ENCODE measurements at places on chromosomes 4 and X. TPM values are rescaled to one million over a fixed set of nuclear protein-coding genes. Genes with fewer than 3 reads are reported as not detected.

Gene LRP2BP
- total RNA-seq, result 0.15 TPM

Gene FAM114A1
- total RNA-seq, result 34.9 TPM

Gene CT45A2
- total RNA-seq, result not detected

Gene ARHGAP36
- total RNA-seq, result not detected

Gene FBXL5
- 41.1 TPM for total RNA-seq

Gene SORCS2
- total RNA-seq, result 5.6 TPM

Gene ADH1B
- not detected for total RNA-seq
